ENCODE measurements at places on chromosomes 3 and 15.

DNA sequence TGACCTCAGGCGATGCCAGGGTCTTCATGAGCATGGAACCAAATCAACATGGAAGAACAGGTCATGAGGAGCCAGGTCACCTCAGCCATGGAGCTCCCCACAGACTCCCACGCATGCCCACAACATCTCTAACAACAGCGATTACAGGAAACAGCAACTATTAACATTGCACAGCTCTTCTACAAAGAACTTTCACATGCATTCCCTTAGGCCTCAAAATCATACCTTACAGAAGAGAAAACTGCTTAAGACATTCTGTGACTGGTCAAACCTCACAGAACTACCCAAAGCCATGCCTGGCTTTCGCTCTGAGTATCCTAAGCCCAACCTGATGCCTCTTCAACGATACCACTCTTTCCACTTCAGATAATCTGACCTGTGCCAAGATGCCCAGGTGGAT lies 117.8 kb downstream of the OXNAD1 start:
- no peak for DNase-seq

GRCh38 chr15:44883199-44883877 lies 73.1 kb upstream of the TERB2 start:
- DNase-seq, result no peak

DNA sequence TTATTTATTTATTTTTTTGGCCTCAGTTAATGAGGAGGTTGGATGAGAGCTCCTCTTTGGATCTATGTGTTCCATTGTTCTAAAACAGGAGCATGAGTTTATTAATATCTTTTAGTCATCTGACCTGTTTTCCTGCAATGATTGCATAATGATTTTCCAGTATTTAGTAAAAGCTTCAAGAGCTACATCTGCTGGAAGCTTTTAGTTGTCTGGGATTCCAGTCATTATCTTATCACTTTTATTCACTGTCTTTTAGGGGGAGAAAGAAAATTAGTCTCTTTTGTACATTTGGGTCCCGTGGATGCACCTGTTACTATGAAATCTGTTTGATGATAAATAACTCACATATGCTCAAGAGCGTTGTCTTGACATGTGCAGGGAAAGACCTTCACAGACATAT lies 1270.0 kb downstream of the ROBO1 start:
- DNase-seq, result no peak

DNA sequence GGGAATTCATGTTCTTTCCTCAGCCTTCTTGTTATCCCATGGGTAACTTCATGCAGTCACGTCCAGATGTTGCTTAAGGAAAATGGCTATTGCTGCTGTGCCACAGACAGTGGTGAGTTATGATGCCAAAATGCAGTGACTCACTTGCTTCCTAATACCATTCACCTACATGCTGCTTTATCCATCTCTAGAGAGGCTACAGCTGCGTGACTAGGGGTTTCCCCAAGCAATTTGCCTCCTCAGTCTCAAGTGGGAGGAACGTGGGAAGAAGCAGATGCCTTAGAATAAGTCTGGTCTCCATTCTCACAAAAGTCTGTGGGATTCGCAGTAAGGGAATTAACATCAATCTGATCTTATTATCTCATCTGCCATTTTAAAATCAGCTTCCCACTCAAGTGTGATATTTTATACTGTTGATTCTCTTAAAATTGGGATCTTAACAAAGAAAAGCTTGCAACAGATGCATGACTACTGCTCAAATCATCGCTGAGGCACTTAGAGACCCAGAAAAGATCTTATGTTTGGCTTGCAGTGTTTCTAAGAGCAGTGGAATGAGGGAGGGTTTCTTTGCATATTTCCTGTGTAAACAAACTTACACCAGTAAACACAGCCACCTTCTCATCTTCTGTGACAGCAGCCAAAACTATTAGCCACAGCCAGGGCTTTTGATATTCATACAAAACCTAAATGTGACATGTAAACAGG lies 62.0 kb upstream of the ACP3 start:
- peak; percentile 81 for DNase-seq

GRCh38 chr3:47370887-47371697 lies 9.7 kb upstream of the PTPN23 start:
- DNase-seq, result no peak

DNA sequence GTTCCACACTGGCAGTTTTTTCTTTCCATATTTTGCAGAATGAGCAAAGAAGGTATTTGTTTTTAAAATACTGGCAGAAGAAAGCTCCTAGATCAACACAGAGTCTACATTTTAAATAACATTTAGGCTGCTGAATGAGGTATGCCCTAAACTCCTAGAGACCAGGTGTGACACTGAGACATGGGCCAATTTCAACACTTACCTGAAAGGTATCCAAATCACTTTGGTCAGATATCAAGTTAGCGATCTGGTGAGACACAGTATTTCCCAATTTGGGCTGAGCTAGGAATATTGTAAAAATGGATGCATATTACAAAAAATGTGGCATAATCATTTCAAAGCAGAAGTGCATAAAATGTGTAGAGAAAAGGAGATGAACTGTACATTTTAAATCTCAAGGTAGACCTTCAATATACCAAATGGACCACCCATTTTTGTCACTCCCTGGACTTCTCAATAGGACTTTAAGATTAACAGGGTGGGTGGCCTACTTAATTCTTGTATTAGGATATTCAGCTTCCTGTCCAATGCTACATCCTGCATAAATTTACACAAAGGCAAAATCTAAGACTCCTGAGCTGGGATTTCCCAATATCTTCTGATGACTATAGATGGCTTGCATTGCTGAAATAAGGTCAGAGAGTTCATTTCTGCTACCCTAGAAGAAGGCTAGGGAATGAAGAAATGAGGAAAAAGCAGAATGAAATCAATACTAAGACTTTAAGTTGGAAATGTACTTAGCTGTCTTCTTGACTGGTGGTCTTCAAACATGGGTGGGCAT lies 487.8 kb downstream of the FOXP1 start:
- no peak for DNase-seq

DNA sequence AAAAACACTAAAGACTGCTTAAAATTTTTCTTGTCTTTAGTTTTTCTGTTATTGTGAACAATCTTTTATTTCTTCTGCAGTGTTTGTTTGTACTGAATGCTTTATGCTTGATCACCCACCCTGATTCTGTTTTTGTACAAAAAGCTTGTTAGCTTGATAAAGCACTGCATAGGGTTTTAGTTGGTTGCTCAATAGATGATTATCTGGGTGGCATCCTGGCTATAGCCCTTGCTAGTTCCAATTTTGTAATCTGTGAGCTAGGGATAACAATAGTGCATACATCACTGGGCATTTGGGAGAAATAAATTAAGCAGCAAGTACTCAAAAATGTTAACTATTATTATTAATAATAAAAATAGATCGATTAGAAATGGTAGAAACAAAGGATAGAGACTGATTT lies 102.3 kb downstream of the ZPLD1 start:
- no peak for DNase-seq

DNA sequence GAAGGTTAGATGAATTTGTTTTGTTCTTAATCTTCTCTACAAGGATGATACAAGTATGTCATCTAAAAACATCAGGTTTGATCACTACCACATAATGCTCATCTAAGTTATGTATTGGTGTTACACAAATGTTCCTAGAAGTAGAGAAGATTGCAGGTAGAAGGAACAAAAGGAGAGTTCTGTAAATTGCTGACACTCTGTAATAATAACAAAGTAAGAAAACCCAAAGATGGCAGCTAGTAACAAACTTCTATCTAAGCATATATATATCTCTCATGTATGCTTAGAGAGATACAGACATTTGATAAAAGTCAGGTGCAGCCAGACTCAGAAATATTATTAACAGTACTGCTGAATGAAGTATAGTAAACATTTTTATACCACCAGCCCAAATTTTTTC lies 20.2 kb upstream of the CFAP44 start:
- DNase-seq, result no peak

GRCh38 chr15:50977162-50977561 lies 68.7 kb downstream of the AP4E1 start:
- no peak for DNase-seq

DNA sequence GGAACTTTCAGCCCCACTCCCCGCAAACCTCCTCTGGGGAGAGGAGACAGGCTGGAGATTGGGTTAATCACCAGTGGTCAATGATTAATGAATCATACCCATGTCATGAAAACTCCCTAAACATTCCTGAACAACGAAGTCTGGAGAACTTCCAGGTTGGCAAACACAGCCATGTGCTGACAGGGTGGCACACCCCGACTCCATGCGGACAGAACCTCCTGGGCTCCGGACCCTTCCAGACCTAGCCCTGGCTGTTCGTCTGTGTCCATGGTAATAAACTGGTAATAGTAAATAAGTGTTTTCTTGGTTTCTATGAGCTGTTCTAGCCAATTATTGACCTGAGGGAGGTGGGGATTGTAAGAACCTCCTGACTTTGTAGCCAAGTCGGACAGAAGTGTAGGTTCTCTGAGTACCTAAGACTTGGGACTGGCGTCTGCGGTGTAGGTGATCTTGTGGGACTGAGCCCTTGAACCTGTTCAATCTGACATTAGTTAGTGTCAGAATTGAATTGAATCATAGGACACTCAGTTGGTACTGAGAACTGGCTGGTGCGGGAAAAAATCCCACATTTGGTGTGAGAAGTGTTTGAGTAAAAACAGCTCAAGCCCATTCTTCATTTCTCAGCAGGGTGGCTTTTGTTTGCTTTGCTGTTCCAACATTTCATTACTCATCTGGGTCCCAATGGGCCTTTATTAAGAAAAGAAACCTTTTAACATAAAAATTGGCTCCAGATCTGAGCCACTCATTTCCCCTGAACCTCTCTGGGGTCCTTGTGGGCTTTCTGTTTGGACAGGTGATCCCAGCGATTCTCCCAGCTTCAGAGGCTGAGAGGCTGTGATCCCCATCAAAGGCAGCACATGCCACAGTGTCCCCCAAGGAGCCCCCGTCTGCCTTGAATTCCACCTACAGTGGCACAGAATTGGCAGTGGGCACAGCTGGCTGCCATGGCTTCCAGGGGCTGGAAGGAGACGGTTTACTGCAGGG lies 151.0 kb downstream of the TJP1 start:
- peak; percentile 90 for DNase-seq

- DNase-seq, result no peak
Observed at GRCh38 chr15:63986185-63986680, 60.1 kb downstream of the DAPK2 start.

DNA sequence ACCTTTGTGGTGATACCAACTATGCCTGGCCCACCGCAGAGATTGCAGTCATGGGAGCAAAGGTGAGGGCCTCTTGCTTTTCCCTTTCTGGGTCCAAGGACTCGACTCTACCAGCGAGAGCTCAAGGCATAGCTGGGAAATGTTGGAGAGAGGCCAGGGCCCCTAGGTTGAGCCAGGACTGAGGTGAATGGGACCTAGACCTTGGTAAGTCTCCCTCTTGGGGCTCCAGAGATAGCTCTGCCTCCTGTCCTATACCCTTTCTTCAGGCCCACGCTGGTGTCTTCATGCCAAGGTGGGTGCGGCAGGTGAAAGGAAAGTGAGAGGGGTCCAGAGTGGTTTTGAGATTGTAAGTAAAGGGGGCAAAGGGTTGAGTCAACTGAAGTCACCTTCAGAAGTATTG lies 77.5 kb downstream of the PCCB start:
- DNase-seq, result no peak

- no peak for DNase-seq
Observed at GRCh38 chr3:7306901-7307300, 446.0 kb downstream of the GRM7 start.

GRCh38 chr15:65249641-65250040 lies 37.0 kb downstream of the PARP16 start:
- no peak for DNase-seq

DNA sequence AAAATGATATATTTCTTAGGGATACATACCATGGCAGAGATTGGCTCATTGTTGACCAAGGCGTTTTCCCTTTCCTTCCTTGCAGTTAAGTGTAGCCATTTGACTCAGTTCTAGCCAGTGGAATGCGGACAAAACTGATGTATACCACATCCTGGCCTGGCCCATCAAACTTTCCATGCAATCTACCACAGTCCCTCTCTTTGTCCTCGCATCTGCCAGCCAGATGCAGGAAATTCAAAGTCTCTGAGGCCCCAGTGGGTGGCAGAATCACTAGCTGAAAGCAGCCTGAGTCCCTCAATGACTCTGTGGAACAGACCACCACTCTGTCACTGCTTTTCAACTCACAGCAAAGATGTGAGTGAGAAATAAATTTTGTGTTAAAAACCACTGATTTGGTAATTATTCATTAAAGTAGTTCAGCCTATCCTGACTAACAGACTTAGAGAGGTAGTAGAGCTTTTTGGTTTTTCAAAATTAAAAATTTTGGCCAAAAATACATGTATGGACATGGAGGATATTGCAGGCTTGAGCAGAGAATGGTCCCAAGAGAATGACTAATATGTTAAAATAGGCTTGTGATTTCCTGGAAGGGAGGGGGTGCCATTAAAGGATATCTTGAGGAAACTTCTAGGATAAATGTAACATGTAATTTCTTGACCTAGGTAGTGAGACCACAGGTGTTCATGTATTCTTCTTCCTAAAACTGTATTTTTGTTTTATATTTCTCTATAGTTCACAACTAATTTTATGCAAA lies 10.9 kb downstream of the LRRFIP2 start:
- peak; percentile 91 for DNase-seq

DNA sequence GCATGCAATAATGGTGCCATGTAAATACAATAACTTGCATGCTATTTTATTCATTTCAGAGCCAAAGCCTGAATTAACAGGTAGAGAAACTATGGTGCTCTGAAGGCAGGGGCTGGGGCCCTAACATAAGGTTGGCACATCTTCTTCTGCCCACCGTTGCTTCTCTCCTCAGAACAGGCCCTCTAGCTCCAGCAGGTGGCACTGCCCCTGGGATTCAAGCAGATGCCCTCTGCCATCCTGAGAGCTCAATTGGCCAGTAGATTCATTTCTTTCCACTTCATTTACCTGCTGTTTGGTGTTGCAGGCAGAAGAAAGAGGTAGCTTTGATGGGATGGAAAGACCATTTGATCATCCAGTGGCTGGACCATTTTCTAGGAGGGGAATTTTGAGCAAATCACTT lies 130.5 kb downstream of the FOXB1 start:
- no peak for DNase-seq

GRCh38 chr3:156413293-156413892 lies 141.5 kb downstream of the SSR3 start:
- DNase-seq, result no peak

GRCh38 chr3:51355891-51356578 lies 29.1 kb upstream of the MANF start:
- DNase-seq, result no peak

- DNase-seq, result no peak
Observed at GRCh38 chr15:92306663-92307062, 87.0 kb upstream of the ST8SIA2 start.

Measured in HS-5 (cell line).